Fibroblast of the aortic adventitia (primary cell): ENCODE measurements at places on chromosomes 16 and 17. TPM values are rescaled to one million over a fixed set of nuclear protein-coding genes. Genes with fewer than 3 reads are reported as not detected.

The CDC42EP4 gene
- 35.5 and 41.8 TPM in 2 replicates for total RNA-seq

The MYOCD gene
- total RNA-seq = 0.16 and 0.18 TPM in 2 replicates

The KRT36 gene
- not detected in 2 replicates for total RNA-seq

The TBC1D3H gene
- total RNA-seq = not detected in 2 replicates

The SCN4A gene
- total RNA-seq = 0.18 TPM in 1 of 2 replicates, not detected in the other

The CTRB2 gene
- total RNA-seq = not detected in 2 replicates

The ARSG gene
- 0.25 and 2.7 TPM in 2 replicates for total RNA-seq

The NFATC3 gene
- total RNA-seq = 17.7 and 36.3 TPM in 2 replicates

The AANAT gene
- not detected in 2 replicates for total RNA-seq

The SLC9A5 gene
- 0.65 and 1.4 TPM in 2 replicates for total RNA-seq

The TBC1D3G gene
- not detected in 2 replicates for total RNA-seq

The SPNS3 gene
- not detected in 2 replicates for total RNA-seq

The CNGB1 gene
- total RNA-seq = not detected in 2 replicates

The CHP2 gene
- total RNA-seq = not detected in 2 replicates

The ADAP2 gene
- total RNA-seq = 0.27 and 0.90 TPM in 2 replicates

The PYY gene
- total RNA-seq = not detected in 2 replicates

The MMP25 gene
- total RNA-seq = not detected in 2 replicates

The KRTAP1-5 gene
- 1.4 TPM in 1 of 2 replicates, not detected in the other for total RNA-seq

The SYT17 gene
- under 0.01 TPM in 1 of 2 replicates, not detected in the other for total RNA-seq

The GPR139 gene
- total RNA-seq = not detected in 2 replicates

The IGSF6 gene
- 0.08 TPM in 1 of 2 replicates, not detected in the other for total RNA-seq

The PABPN1L gene
- not detected in 2 replicates for total RNA-seq

The SYNGR3 gene
- 0.98 and 1.4 TPM in 2 replicates for total RNA-seq

The CHST5 gene
- 0.09 TPM in 1 of 2 replicates, not detected in the other for total RNA-seq

The KDM6B gene
- 5.7 and 32.1 TPM in 2 replicates for total RNA-seq
